ENCODE measurements at places on chromosomes 1 and 21.

DNA sequence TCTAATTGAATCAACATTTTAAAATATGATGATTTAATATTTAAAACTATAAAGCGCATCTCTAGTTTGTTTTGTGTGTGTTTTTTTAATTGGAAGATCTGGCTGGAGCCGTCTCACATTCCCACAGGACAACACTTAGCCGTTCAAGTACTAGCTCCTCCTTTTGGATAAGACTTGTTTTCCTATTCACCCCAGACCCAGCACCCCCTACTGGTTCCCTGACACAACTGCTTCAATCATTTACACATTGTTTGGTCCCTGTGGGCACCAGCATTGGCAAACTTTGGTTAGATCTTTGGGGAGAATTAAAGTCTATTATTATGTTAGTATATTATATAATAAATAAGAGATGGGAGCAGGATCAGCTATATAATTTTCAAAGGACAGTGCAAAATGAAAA is 34.5 kb downstream of the TYW3 start:
- DNase-seq = no peak

- no peak for DNase-seq
Measured at GRCh38 chr1:54099061-54099610, 45.7 kb downstream of the TCEANC2 start.

DNA sequence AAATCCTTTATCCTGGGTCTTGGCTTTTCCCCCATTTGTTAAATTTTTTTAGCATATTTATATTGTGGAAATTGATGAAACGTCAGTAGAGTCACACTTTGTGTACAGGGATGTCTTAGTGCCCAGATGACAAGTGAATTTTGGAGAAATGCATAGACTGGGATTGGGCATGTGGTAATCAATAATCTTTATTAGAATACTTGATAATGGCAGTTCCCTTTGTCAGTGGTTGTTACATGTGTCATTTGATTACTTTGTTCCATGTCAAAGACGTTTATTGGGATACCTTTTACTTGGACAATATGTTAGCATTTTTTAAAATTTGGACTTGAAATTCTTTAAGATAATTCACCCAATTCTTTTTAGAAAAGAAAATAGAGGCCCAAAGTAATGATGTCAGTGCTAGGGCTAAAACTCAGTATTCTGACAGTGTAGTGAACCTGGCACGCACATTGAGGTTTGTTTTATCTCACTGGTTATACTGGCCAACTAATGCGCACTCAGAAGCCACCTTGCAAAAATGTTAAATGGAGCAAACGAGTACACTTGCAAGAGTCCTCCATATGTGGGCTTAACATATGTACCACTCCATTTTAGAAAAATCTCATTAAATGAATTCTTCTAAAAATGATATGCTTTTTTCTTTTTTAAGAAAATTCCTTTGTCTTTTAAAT is 9.2 kb downstream of the PRPF38B start:
- no peak for DNase-seq

GRCh38 chr1:172697534-172698002 is 38.7 kb downstream of the FASLG start:
- no peak for DNase-seq

- no peak for DNase-seq
Measured at GRCh38 chr21:38982096-38982495, 176.4 kb downstream of the ETS2 start.

Measured in right forelimb (tissue), 1 donor.